Epithelial cell of esophagus (primary cell): ENCODE measurements at places on chromosomes 6 and 20.
A peak's percentile ranks its signal among the peaks of the same experiment; 100 is the strongest.

DNA sequence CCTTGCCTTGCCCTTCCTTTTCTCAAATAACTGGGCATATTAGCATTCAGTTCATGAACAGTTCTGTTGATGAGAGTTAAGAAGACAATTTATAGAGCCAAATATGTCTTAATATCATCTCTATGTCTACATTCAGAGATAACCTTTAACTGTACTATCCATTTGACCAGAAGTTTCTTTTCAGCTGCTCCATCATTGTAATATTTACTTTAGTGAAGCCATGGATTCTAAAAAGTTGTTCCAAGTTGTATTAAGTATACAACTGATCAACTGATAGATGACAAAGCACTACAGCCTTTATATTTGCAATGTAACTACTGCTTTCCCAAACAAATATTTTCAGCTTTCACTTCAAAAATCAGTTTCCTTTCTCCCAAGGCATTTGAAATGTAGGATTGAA is 1252.7 kb downstream of the EPHA7 start:
- DNase-seq = no peak

DNA sequence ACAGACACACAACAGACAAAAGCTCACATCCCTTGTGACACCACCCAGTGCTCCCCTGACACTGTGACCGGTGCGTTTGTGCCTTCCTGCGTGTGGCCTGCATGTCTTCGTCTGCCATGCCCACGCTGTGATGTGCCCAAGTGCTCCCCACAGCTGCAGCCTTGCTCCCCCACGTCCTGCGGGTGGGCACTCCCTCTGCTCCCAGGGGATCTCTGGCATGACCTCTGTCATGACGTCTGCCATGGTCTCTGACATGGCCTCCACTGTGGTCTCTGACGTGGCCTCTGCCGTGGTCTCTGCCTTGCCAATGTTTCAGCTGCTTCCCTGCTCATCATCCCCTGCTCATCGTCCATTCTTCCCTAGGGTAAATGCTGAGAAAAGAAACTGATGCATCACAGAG is 200.9 kb downstream of the DLL1 start:
- DNase-seq = no peak

DNA sequence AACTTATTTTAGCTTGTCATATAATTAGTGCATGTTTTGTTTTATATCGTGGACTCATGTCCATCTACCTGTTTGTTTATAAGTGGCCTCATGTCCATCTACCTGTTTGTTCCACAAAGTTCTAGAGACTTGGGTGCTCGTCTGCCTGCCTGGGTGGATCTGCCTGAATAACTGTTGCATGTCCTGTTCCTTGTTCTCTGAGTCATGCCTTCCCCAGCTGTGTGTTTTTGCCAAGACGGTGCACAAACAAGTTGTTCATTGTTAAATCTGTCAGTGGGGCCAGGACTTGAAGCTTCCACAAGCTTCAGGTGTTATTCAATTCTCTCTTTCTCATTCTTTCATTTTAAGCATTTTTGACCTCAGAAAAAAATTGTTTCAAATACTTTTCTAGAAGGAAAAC is 358.0 kb upstream of the CITED2 start:
- DNase-seq = peak; percentile 89

- DNase-seq = peak; percentile 9
Measured at GRCh38 chr6:99512033-99512432, 3.2 kb downstream of the USP45 start.

GRCh38 chr6:56255349-56255748 is 8.0 kb upstream of the COL21A1 start:
- DNase-seq = no peak
